ENCODE measurements at places on chromosomes 3 and 15.

- DNase-seq, result no peak
These were observed 46.5 kb upstream of the FSTL1 start for GRCh38 chr3:120497336-120497735.

DNA sequence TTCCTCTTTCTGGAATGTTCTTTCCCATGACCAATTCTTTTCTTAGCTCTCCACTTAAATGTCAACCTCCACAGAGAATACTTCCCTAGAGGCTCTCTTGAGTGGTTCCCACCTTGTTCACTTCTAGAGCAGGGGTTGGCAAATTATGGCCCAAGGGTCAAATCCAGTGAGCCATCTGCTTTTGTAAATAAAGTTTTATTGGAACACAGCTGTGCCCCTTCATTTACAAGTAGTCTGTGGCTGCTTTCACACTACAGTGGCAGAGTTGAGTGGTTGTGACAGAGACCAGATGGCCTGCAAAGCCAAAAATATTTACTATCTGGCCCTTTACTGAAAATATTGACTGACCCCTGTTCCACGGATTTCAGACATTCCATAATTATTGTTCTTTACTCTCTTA is 166.2 kb downstream of the WNT5A start:
- no peak for DNase-seq

DNA sequence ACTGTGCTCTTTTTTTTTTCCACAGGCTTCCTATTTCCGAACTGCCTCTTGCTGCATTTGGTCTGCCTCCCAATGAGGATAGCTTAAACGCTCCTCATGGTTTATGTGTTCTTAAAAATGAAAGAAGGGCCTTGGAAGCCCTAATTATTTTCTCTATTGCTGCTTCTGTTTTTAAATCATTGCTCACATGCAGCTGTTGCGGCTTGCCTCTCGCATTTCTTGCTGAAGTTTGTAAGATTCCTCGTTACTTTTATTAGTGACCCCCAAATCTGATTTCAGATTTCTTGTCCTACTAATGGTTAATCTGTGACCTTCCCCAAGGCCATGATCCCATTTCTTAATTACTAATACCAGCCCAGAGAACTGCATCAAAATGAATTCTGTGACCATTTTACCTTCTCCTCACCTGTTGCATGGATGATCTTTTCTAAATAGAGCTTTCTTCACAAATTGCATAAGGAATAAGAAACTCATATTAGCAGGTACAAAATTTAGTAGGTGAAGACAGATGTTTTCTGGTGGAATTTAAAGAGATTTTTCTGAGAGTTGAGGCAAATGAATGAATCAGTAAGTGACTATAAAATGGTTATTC is 1.8 kb downstream of the UBE2E1 start:
- DNase-seq, result no peak

GRCh38 chr3:36677331-36678007 is 86.9 kb downstream of the DCLK3 start:
- DNase-seq, result no peak

- no peak for DNase-seq
These were observed 74.0 kb upstream of the SNRPA1 start for GRCh38 chr15:101368861-101369642.

DNA sequence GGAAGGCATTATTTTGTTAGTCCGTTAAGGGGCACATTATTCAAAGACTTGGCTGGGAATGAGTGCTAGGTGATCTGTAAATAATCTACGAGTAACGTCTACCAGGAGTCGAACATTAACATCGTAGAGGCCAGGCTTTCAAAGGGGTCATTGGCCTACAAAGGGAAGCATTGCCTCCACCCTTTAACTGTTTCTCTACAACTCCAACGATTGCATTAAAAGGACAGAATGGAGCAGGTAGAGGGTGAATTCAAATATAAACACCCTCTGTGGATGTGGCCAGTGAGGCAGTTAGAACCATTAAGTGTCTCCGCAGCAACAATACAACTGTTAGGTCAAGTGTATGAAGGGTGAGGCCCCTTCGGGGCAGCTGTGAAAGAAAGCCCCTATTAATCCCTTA is 126.0 kb upstream of the LMOD3 start:
- no peak for DNase-seq

GRCh38 chr15:23483821-23484299 is 36.8 kb upstream of the GOLGA6L2 start:
- DNase-seq, result no peak

- no peak for DNase-seq
These were observed 31.2 kb upstream of the PSMD6 start for GRCh38 chr3:64054488-64054887.

DNA sequence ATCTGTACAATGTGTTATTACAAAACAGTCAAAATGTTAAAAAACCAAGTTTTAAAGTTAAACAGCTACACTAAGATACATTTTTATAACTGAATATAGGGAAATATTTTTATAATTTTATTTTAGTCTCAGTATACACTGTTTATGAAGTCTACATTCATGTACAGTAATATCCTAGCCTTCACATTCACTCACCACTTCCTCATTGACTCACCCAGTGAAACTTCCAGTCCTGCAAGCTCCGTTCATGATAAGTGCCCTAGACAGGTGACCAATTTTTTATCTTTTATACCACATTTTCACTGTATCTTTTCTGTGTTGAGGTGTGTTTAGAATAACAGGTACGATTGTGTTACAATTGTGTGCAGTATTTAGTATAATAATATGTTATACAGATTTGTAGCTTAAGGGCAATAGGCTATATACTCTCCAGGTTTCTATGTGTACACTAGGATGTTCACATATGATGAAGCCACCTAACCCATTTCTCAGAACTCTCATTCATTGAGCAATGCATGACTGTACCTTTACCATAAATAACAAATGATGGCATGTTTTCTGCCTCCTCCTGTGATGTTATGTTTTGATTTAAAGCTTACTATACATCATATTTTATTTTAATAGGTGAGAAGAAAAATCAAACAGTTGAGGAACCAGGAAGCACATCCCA is 388.4 kb upstream of the NDN start:
- no peak for DNase-seq

- no peak for DNase-seq
These were observed 176.2 kb downstream of the EPHB1 start for GRCh38 chr3:134971306-134971705.

- no peak for DNase-seq
These were observed 283.3 kb downstream of the KLF13 start for GRCh38 chr15:31609906-31610305.

- no peak for DNase-seq
These were observed 125.4 kb upstream of the SPATA16 start for GRCh38 chr3:173266441-173266840.
